CD4-positive, alpha-beta T cell (primary cell): ENCODE measurements at places on chromosomes 4 and X.

DNA sequence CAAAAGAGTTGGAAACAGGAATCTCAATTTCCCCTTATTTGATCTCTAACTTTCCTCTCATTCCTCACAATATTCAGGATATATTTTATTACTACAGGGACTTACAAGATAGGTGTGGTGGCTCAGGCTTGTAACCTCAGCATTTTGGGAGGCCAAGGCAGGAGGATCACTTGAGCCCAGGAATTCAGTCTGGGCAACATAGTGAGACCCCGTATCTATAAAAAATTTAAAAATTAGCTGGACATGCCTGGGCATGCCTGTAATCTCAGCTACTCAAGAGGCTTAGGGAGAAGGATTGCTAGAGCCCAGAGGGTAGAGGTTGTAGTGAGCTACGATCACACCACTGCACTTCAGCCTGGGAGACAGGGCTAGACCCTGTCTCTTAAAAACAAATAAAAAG lies 200.4 kb downstream of the CAMK2D start:
- DNase-seq: no peak

- no peak for DNase-seq
Observed at GRCh38 chr4:82842593-82842992, 44.0 kb upstream of the SCD5 start.

- DNase-seq: no peak
Observed at GRCh38 chrX:151416579-151416978, 19.6 kb downstream of the VMA21 start.

DNA sequence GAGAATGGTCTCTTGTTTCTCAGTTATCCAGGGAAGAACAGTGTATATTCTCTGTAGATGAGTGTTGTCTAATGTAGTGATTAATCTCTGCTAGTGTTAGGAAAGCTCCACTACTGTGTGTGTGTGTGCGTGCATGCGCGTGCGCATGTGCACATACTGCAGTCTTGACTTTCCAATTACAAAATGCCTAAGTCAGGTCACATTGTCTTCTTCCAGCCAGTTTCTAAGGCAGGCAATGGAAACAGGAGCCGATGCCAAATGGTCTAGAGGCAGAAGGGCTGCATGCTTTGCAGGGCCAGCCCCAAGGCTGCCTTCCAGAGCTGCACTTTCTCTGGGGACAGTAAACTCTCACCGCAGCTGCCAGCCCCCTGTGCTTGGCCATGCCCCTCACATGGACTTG lies 30.5 kb upstream of the NAP1L5 start:
- DNase-seq: no peak

GRCh38 chrX:42869659-42870476 lies 91.9 kb upstream of the PPP1R2C start:
- no peak for DNase-seq

DNA sequence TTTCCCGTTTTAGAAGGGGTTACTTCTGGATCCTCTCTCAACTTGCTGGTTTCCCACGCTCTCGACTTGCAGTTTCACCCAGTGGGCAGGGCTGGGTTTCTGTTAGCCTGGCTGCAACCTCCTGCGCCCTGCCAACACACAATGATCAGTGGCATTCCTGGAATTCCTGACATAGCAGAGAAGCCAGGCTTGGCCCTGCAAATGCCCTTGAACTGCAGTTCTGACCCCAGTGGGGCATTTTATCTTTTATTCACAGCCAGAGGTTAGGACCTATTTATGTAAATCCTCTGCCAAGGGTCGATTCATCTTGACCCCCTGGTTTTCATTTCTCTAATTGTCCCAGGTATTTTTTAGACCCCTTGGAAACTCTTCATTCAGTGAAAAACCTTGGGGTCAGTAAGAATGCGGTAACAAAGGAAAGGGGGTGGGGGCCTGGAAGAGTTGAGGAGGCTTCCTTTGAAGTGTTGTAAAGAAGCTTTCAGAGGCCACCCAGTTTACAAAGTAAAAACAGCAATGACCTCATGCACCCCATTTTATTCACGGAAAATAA lies 217.6 kb downstream of the ZNF674 start:
- DNase-seq: no peak

- DNase-seq: no peak
Observed at GRCh38 chr4:15373363-15373762, 54.5 kb upstream of the C1QTNF7 start.

- DNase-seq: no peak
Observed at GRCh38 chrX:131795442-131796229, 227.5 kb upstream of the STK26 start.

- DNase-seq: no peak
Observed at GRCh38 chr4:52862639-52863161, 583 bp downstream of the RASL11B start.

GRCh38 chrX:153969904-153970356 lies 1.7 kb downstream of the HCFC1 start:
- peak; percentile 29 for DNase-seq

DNA sequence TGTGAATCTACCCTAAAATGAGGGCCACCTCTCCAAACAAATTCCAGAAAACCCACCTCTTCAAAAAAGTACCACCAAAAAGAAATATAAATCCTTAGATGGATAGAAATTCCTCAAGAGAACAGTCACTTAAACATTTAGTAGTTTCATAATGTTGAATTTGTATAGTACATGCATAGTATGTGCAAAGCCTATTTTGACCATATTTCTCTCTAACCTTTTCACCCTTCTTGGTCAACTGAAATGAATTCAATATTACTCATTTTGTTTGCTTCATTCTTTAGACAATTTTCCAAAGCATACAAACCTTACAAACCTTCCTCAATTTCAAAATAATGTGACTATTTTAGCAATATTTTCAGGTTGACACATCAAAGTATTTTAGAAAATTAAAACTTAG lies 4.1 kb downstream of the RHOXF1 start:
- no peak for DNase-seq

GRCh38 chr4:2087170-2087569 lies 28.0 kb downstream of the NAT8L start:
- no peak for DNase-seq
